AG04450 (cell line): ENCODE measurements at places on chromosomes 1 and 21.

- DNase-seq = no peak
Measured at GRCh38 chr1:108961198-108961597, 2.1 kb downstream of the CLCC1 start.

DNA sequence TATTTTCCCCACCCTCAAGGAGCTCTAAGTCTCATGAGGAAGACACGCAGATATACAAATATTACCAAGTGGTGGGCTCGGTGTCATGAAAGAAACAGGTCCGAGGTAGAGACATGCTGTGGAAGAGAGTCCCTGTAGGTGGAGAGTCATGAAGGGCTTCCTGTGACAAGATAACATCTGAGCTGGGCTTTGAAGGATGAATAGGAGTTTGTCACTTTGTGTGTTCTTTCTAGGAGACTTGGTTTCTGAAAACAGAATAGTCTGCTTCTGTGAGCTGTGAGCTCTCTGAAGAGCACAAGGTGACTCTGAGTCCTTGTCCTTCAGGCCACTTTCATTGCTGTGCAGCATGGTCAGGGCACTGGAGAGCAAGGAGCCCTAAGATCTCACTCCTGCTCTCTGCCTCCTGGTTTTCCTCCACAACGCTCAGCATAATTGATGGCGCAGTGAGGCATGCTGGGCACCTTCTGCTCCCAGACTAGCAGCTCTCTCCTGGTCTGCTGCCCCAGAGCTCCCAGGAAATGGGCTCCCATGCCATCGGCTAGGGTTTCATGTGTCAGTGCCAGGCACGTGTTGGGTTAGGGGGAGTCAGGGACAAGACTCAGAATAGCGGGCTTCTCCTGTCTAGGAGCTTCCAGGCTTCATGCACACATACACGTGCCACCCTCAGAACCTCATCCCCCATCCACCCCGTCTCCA, 209.9 kb upstream of the CSF3R start:
- no peak for DNase-seq

- peak; percentile 60 for DNase-seq
Measured at GRCh38 chr1:161792740-161793139, 26.6 kb downstream of the ATF6 start.

DNA sequence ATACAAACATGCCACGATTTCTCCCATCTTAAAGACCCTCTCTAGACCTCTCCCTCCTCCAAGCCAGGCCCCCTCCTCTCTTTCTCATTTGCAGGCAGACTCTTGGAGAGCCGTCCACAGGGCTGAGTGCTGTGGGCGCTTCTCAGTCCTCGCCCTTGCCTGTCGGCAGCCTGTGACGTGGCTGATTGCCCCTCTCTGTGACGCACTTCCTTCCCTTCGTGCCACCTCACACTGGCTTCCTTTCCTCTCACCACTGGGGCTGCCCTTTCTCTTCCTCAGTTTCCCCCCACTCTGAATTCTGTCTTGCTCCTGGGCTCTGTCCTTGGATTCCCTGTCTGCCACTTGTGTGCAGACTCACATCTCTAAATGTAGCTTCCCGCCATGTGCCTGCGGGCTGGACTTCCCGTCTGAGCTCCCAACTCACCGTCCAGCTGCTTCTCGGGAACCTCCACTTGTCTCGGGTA, 227.2 kb downstream of the CAMTA1 start:
- no peak for DNase-seq

DNA sequence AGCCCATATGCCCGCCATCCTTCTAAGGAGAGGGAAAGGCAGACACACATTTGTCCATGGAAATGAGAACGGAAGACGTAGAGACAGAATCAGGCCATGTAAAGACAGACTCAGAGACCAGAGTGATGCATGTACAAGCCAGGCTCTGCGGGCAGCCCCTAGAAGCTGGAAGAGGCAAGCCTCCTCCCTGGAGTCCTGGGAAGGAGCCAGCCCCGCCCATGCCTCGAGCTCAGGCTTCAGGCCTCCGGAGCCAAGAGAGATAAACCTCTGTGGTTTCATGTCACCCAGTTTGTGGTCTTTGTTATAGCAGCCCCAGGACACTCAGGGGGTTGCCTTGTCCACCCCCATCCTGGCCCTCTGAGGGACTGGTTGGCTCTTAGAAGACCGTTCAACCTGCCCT, 11.6 kb downstream of the PDE9A start:
- no peak for DNase-seq

GRCh38 chr1:244945109-244945671, 80.8 kb upstream of the HNRNPU start:
- no peak for DNase-seq

- DNase-seq = no peak
Measured at GRCh38 chr1:248421384-248421783, 18.5 kb downstream of the OR2T1 start.

- no peak for DNase-seq
Measured at GRCh38 chr1:202150602-202151001, 6.1 kb upstream of the ARL8A start.

DNA sequence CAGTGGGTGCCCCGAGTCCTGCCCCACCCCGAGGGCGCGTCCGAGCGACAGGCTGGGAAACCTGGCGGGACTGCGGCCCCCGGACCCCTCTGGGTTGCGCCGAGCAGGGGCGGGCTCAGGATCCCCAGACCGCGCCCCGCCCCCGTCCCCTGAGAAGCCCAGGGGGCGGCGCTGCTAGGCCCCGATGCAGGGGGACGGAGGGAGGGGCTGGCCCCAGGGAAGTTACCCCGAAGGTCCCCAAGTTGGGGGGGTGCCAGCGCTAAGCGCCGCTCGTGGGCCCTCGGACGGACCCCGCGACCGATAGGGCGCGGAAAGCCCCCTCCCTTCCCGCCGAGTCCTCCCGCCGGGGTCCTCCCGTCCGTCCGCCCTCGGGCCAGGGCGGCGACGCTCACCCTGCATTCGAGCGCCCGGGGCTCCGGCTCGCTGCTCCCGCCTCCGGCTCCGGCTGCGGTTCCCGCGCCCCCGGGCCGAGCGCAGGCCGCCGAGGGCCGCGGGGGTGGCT, 414 bp downstream of the GPR153 start:
- no peak for DNase-seq

- no peak for DNase-seq
Measured at GRCh38 chr1:78664763-78665162, 15.1 kb downstream of the IFI44 start.

DNA sequence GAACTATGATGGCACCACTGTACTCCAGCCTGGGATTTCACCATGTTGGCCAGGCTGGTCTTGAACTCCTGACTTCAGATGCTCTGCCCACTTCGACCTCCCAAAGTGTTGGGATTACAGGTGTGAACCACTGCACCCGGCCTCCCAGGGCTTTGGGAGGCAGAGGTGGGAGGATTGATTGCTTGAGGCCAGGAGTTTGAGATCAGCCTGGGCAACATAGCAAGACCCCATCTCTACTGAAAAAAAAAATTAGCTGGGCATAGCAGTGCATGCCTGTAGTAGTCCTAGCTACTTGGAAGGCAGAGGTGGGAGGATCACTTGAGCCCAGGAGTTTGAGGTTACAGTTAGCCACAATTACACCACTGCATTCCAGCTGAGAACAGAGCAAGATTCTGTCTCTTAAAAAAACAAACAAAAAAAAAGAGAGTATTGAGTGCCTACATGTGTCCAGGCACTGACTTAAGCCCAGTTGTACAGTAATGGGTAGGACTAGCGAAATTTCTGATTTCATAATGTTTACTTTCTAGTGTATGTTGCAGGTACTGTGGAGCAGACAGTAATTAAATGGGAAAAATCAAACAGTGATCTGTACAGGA, 4.2 kb downstream of the MANEAL start:
- peak; percentile 52 for DNase-seq

DNA sequence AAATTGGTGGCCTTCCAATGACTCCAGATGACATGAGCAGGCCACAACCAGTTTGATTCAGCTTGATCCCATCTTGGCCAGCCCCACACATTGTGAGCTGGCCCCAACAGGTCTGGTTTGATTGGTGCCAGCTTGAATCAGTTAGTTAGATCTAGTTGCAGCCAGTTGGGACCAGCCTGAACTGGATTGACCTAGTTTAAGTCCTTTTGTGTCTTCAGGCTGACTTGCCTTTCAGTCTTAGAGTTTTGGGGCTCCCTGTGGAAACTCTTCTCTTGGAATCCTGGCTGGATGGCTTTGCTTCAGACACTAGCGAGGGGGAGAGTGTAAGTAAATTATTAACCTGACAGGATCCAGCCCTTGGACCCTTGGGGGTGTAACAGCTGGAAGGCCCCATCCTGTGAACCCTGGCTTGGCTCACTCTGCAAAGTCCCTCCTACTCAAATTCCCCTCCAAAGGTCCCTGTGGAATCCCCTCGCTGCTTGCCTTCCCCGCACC, 36.2 kb upstream of the POU3F1 start:
- no peak for DNase-seq

DNA sequence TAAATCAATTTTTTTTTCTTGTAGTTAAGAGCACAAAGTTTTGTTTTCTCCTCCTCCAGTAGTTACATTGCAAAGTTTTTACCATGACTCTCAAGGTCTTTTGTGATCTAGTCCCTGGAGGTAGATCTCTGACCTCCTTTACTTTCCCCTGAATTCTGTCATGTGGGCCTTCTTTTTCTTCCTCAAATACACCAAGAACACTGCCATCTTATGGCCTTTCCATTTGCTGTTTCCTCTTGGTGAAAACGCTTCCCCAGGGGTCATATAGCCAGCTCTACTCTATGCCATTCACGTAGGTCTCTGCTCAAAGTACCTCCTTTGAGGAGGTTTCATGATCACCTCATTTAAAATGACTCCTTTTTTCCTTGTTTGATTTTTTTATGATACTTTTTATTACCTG, 2.7 kb downstream of the DDX20 start:
- no peak for DNase-seq

GRCh38 chr1:225657462-225657989, 4.6 kb upstream of the ENAH start:
- DNase-seq = peak; percentile 78

GRCh38 chr1:233982827-233983518, 78.5 kb downstream of the SLC35F3 start:
- no peak for DNase-seq

GRCh38 chr1:36450270-36450918, at the start of gene OSCP1:
Gene OSCP1 (minus strand): TSS chr1:36450451. CDS start chr1:36450369, 82 bp downstream.
- DNase-seq = peak; percentile 87

GRCh38 chr1:207029701-207030521, 2.6 kb downstream of the C1orf116 start:
- no peak for DNase-seq

- DNase-seq = no peak
Measured at GRCh38 chr1:87684194-87684593, 355.5 kb downstream of the LMO4 start.

DNA sequence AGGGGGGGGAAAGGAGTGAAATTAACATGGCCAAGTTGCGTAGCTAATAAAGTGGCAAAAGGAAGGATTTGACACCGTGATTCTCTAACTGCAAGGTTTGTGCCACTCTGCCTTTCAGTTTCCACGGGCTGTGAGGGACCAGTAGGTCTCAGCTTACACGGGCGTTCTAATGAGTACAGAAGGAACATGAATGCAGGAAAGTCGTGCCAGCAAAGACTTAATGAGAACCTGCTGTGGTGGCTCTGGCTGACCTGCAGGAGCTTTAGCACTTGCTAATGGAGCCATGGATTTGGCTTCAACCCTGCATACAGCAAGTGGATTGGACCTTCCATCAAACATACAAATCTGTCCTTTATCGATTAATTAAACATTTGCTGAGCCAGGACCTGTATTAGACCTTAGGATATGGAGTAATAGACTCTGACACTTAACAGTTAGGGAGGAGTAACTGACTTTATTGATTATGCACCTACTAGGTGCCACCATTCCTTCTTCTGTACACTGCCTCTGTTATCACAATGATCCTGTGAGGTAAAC, 15.1 kb upstream of the PITHD1 start:
- DNase-seq = no peak

- no peak for DNase-seq
Measured at GRCh38 chr1:42480921-42481320, 17.8 kb downstream of the CCDC30 start.

DNA sequence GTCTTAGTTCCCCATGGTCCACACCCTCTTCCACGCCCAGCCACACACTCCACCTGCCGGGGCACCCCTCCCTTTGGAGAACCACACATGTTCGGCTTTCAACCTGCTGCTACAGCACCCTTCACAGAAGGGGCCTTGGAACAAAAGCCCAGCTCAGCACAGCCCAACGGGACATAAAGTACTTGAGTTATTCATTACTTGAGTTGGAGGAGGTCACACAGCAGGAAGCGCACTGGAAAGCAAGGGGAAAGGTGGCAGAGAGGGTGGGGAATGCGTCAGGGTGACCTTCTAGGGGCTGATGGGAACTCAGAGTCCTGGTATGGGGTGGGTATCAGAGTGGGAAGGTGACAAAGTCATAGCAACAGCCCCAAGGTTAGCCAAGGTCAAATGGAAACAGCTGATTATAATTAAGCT, 3.0 kb upstream of the ATP1B1 start:
- no peak for DNase-seq

- DNase-seq = peak; percentile 34
Measured at GRCh38 chr1:45018599-45019230, 6.7 kb downstream of the UROD start.

GRCh38 chr1:156860113-156860627, 495 bp upstream of the NTRK1 start:
- DNase-seq = no peak

DNA sequence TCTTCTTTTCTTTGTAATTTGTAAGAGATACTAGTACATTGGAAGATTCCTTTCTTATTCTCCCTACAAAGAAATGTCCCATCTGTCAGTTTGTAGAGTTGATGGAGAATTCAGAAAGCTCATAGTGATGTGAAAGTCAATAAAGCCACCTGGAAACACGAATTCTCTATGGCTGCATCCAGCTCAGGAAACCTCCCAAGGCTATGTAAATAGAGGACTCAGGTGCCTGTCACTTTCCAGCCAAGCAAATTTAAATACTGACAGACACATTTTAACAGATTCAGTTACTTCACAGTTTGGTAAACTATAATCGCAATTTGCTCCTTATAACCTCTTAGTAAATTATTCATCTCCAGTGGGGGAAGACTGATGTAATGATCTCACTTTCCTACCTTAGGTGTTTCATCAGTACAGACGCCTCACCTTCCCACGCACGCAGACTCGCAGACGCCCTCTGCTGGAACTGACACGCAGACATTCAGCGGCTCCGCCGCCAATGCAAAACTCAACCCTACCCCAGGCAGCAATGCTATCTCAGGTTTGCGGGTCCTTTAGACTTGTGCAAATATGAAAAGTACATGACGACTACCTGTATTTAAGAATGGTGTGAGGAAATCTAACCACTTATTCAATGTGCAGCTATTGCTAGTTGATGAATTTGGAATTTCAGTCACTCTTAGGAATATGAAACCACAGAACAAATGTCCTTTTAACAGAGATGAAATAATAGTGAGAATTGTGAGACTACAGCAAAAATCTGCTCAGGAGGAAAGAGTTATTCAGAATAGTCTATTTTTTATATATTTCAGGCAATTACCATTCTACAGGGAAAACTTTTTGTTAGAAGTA, 60.6 kb downstream of the PTPRC start:
- DNase-seq = no peak

GRCh38 chr21:14875186-14875585, 189.6 kb downstream of the NRIP1 start:
- no peak for DNase-seq

DNA sequence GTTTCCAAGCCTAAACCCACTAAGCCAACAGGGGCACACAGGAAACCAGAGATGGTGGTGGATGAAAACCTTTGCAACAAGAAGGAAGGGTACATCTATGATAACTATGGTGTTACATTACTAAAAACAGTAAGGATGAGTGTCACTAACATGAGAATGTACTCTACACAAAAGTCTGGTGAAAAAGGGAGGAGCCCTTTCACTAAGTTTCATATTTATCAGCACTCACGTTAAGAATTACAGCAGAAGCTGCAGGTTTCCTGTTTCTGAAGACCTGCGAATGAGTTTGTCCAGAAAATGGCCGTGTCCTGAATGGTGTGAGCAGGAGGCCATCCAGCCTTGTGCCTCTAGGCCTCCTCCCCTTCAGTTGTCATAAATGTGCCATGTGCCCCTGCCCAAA, 17.8 kb downstream of the ABCG1 start:
- no peak for DNase-seq
